ENCODE measurements at places on chromosomes 16 and 17.

- no peak for DNase-seq
Measured at GRCh38 chr17:27506348-27507218, 50.3 kb downstream of the KSR1 start.

DNA sequence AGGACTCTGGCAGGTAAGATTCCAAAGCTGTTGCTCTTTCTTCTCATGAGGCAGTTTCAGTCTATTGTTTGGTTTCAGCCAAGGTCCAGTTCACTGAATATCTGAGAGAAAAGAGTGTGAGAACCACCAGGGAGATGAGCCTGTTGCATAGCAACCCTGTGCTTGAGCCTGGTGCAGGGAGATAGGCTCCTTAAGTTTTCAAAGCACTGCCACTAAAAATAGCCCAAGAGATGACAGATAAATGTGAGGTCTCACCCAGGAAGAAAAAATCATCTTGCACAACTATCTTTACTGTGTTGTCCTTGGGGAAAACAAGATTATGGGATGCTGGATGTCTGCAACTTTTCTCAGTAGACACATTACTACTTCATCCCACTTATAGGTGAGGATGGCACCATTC is 26.2 kb upstream of the NUDT7 start:
- DNase-seq: no peak

DNA sequence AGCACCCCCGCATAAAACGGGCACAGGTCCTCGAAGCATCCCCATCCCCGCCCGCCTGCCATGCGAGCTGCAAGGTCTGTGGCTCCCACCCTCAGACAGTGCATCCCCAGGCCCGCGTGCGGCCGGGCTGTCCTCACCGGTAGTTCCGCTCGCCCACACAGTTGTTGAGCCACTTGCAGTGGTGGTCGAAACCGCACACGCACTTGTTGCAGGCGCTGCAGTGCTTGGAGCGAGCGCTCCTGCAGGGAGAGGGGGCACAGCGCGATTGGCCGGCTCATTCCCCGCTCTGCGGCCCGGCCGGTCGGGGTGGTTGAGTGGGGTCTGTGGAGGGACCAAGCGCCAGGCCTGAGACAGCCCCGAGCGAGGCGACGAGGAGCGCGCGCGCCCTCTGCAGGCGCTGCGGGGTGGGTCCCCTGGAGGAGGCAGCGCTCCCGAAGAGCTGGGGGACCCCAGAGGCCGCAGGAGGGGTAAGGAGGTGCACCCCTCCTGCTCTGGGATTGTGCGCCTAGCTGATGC is 6.0 kb upstream of the TPPP3 start:
- no peak for DNase-seq

GRCh38 chr16:26658486-26658885 is 408.2 kb upstream of the C16orf82 start:
- no peak for DNase-seq

DNA sequence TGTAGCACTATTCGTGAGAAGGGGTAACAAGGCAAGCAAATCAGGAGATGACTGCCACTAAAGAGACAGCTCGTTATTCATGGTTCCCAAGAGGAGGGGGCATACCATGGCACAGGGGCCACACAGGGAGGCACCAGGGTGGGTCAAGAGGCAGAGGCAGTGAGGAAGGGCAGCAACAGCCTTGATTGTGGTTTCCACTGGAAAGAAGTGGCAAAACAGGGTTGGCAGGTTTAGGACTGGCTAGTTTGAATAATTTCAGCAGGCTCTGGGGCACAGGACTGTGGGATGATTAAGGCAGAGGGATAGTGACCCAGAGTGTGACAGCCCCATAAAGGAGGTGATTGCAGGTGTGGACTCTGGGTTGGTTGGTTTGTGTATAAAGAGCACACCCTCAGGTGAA is 188.9 kb downstream of the CBLN1 start:
- DNase-seq: no peak

- no peak for DNase-seq
Measured at GRCh38 chr16:66495440-66495839, 54.5 kb downstream of the TK2 start.
